ENCODE measurements at places on chromosomes 11 and 22. TPM values are rescaled to one million over a fixed set of nuclear protein-coding genes. Genes with fewer than 3 reads are reported as not detected.

DNA sequence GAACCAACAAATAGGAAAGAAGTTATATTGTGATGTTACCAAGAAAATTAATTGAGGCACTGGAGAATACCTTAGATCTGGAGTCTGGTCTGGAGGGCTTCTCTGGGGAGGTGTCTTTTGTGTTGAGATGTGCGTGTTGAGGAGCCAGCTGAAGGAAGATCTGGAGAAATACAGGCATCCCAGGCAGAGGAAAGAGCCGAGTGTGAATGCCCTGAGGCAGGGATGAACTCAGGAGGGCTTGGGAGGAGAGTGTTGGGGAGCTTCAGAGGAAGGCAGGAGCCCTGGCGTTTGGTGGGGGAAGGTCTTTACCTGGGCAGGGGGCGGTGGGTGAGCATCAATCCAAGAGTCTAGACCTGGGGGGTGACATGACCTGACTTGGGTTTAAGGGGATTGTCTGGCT, 13.1 kb downstream of the SYNGR1 start:
- no peak for DNase-seq

DNA sequence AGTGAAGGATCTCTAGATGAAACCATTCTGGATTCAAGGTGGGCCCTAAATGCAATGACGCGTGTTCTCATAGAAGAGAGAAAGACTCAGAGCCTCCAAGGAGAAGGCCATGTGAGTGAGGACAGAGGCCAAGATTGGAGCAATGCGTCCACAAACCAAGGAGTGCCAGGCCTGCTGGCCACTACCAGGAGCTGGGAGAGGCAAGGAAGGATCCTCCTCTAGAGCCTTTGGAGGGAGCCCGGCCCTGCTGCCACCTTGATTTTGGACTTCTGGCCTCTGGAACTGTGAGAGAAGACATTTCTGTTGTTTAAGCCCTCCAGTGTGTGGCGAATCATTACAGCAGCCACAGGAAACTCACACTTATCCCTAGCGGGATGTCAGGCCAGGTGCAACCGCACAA, 52.7 kb upstream of the SHANK2 start:
- DNase-seq, result no peak

DNA sequence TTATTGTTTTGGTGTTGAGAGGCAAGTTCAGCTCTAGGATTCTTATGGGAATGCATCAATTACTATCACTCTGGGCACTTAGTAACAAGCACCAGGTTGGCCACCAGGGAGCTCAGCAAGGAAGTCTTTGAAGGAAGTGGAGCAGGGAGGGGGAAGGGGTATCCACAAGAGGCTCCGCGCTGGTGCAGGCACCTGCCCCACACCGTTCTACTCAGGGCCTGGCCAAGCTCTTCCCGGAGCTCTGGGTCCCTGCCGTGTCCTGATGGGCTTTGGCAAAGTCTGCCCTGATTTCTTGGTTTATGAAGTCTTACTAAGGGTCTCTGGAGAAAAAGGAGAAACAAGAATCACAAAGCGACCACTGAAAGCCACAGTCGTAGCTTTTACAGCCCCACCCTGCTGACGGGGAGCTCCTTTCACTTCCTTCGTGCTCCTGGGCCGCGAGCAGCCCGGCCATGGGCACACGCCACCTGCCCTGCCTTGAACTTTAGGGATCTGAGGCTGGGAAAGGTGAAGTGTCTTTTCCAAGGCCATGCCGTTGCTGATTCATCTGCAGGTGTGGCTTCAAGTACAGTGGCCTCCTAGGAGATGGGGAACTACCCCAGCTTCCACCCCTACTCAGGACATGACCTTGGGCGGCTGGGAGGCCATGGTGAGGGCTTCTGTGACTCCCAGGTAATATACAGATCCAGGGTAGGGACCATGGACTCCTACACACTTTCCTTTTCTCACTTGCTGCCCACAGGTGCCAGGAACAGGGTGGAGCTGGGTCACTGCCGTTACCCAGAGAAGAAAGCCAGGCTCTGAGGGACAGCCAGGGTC, 15.9 kb upstream of the LRRC32 start:
- no peak for DNase-seq

The PHETA2 gene
- polyA plus RNA-seq, result 13.6 TPM

Measured in renal cortex interstitium (tissue), 15 donors.